Activated CD4-positive, CD25-positive, alpha-beta regulatory T cell treated with anti-CD3 and anti-CD28 coated beads, Interleukin-2, amount 50 U/mL, for 16 hours (primary cell): ENCODE measurements at places on chromosomes 4 and X.

DNA sequence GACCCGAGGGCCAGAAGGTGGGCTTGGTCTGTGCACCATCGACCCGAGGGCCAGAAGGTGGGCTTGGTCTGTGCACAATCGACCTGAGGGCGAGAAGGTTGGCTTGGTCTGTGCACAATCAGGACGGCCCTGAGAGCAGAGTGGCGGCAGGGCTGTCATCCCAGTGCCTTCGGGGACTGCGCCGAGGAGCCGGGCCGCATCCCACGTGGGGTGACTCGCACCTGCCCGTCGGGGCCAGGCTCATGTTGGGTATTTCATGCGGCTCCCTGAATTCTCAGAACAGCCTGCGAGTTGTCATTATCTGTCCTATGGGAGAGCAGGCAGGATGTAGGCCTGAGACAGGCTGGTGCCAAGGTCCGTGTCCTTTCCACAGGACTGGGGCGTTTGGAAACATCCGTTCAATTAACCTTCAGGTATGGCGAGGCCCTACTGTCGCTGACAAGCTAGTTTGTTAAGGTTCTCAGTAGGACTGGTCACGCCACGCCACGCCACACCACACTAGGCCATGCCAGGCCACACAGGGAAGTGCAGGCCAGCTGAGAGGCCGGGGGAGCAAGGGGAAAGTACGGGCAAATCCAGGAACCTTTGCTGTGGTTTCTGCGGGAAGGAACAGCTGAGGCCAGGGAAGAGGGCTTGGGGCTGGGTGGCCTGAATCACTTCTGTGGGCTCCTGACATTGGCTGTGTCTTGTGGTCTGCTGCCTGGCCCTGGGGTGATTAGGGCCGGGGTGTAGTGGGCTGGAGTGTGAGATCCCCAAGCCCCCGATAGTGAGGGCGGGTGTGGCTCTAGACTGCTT lies 182.9 kb downstream of the AFAP1 start:
- no peak for DNase-seq

GRCh38 chr4:187565416-187565815 lies 430.2 kb upstream of the ZFP42 start:
- DNase-seq, result no peak

DNA sequence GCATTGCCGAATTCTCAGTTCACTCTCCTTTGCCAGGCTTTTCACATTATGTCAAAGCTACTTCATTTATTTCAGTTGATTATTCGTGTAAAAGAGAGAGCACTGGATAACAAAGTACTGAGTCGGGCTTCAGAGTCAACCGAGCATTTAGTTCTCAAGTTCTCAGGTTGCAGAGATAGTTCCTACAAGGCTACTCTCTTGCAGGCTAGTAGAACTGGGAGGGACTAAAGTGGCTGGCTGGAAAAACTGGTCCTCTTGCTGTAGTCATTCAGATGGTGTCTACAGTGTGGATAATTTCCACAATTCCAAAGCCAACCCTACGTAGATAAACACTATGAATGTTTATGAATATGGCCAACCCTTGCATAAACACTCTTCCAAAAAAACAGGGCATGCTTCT lies 4.6 kb upstream of the CCNG2 start:
- DNase-seq, result no peak

DNA sequence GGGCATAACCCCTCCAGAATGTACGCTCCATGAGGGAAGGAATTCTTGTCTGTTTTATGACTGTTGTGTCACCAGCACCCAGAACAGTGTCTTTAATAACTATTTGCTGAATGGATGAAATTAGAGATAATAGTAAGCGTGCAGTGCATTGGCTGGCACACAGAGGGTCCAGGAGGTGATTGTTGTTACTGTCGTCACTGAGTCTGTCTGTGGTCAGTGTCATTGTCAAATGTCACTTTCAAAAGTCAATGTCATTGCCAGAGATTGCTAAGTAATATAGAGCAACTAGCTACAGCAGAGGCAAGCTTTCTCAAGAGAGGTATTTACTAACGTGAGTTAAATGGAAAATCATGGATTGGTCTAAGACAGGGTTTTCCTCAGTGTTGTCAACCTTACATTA lies 70.7 kb downstream of the ARHGEF38 start:
- no peak for DNase-seq

- no peak for DNase-seq
These were observed 15.2 kb downstream of the ADRA2C start for GRCh38 chr4:3781193-3781886.

DNA sequence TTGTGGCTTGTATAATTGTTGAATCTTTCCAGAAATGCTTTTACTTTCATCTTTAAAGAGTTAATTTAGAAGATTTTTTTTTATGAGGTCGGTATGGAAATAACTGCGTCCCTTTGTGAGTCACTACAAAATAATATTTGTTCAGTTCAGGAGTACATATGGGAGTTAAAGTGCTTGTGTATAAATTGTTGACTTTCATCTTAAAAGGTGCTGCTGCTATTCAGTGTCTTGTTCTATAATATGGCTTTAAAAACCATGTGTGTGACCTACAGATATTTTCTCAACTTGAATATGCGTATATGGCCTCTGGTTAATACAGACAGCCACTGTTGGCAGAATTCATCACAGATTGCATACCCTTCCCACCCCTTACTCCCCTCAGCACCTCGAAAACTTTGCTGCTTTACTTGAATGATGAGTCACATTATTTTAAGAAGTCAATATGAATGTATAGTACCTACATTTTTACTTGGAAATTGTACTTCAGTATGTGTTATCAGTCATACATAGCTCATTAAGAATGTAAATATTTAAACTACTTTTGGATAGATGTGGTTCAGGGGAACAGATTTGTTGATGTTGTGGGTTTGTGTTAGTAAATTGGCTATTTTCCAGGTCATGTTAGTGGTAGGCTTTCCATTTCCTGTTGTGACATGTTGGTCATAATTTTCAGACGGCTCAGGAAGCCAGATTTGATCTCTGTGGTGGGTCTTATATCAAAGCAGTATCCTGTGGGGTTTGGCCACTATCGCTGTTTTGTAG lies 1.5 kb downstream of the CLCN3 start:
- DNase-seq, result no peak

DNA sequence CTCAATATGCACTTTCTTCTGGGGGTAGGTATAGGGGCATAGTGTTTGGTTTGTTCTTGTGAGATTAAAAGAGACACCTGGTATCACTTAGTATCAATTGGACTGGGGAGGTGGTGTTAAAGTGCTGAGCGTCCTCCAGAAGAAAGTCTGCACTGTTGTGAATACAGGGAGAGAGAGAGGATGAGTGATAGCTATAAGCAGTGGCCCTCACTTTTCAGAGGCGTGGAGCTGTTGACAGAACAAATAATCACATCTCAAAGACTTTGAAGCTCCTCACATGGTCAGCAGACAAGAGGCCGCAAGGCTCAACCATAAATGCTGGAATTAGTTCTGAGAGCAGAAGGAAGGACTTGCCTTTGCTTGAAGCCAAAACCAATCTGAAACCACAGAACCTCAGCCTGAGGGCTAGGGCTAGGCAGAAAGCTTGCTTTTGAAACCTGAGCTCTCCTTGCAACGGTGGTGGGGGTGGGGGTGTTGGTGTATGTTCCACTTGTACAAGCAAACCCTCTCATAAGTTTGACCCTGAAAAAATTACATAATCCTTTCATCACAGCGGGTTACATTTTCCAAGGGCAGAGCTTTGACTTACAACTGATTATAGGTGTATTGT lies 123.2 kb upstream of the SCML1 start:
- no peak for DNase-seq

GRCh38 chr4:148780426-148781005 lies 338.3 kb upstream of the NR3C2 start:
- DNase-seq, result no peak

- no peak for DNase-seq
These were observed 82.1 kb downstream of the SLC39A8 start for GRCh38 chr4:102263024-102263787.

- no peak for DNase-seq
These were observed 43.0 kb downstream of the LRP2BP start for GRCh38 chr4:185352741-185353140.

DNA sequence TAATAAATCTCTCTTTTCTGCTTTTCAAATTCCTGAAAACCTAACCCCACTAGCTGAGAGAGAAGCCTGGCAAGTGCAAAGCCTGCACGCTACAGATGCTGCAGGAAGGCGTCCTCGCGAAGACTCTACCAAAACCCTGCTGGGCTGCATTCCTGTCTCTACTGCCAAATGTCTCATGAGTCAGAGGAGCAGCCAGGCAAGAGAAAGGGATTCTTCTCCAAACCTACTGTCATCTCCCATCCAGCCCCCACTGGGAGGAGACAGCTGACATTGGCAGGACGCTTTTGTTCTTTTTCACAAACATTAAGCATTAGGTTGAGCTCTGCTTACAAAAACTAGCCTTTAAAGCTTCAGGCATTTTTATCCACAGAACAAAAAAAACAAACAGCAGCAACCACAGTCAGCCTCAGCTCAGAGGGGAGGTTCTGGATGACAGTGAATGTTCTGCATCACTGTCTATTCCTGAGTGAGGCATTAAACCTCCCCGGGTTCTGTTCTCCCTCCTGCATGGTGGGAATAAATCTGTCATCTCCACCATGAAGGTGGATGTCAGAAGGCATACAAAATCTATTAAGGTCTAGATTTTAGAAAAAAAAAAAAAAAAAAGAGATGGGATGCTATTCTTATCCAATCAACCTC lies 18.0 kb downstream of the CRMP1 start:
- DNase-seq, result no peak

DNA sequence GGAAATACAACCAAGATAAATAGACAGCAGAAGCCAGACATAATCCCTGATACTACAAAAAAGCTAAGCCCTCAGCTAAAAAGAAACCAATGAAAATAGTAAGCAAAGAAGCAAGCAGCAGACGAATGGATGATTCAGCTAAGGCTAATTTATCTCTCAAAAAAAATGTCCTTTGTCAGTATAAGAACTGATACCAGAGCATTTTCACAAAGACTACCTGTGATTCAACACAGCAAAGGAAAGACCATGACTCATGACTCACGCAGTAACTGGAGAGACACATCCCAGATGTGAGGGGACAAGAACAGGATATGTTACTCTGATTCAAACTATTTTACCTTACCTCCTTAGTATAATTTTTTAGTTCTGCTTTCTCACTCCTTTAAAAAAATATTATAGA lies 22.7 kb upstream of the TMPRSS11F start:
- DNase-seq, result no peak

- no peak for DNase-seq
These were observed 119.2 kb downstream of the IRF2 start for GRCh38 chr4:184355111-184355604.

- no peak for DNase-seq
These were observed 1101.8 kb downstream of the PCDH19 start for GRCh38 chrX:99308302-99308701.

GRCh38 chr4:174503079-174503715 lies 19.1 kb downstream of the HPGD start:
- no peak for DNase-seq

DNA sequence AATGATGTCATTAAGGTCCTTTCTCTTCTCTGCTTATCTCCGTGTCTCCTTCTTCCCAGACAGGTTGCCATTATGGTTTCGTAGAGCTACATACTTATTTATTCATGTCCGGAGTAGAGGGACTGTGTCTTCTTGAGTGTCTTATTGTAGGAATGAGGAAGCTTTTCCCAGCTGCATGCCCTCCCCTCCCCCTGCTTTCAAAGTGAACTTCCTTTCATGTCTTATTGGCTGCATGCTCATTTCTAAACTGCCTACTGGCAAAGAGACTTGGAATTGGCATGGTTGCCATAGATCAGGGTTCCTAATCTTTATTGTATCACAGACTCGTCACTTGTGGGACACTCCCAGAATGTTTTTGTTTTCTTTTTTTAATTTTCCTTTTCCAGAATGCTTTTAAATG lies 15.4 kb downstream of the VAMP7 start:
- DNase-seq, result no peak

DNA sequence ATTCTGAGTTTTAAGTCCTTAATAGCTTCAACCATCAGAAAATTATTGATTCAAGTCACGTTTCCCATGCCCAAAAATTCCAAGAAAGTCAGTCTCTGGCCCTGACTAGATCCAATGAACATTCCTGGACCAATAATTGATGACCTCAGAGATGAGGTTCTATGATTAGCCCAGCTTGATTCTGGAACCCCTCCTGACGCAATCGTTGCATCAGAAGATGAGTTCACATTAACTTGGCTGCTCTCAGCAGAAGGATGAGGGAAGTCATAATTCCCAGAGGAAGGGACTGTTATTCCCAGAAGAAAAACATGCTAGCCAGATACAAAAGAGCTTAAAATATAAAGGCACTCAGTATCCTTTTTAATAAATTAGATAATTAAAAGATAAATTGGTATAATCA lies 34.3 kb upstream of the CPEB2 start:
- no peak for DNase-seq

DNA sequence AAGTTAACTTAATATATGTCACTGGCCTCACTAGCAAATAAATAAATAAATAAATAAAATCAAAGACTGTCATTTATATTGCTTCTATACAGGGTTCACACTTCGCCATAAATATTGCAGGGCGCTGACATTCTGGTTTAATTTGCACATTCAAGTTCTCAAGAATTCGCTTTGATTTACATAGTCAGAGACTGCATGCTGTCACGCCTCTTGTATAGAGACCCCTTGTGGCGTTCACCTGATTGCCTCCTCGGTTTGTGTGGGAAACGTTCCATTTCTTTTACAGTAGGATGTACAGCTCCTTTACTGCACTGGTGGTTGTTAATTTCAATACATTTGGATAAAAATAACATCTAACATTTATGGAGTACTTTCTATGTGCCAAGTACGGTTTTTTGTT lies 71.3 kb upstream of the ADGRG2 start:
- DNase-seq, result no peak

- no peak for DNase-seq
These were observed 315.7 kb downstream of the FBXW7 start for GRCh38 chr4:152220201-152220666.

DNA sequence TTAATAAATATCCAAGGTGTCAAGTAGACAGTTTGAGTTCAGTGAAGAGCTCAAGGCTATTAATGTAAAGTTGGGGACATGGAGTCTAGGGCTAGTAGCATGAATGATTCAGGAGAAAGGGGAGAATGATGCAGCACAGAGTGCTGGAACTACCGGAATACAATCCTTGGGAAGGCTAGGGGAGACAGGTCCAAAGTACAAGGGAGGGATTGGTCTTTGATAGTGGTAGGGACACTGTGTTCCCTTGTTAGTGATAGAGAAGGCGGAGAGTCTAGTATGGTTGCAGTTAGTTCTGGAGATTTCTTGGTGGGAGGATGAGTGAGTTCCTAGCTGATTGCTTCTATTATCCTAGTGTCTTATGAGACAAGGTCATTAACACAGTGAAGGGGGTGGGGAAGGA lies 8.7 kb downstream of the GCNA start:
- DNase-seq, result no peak
